ENCODE measurements at places on chromosomes 1 and 21.
A peak's percentile ranks its signal among the peaks of the same experiment; 100 is the strongest.

DNA sequence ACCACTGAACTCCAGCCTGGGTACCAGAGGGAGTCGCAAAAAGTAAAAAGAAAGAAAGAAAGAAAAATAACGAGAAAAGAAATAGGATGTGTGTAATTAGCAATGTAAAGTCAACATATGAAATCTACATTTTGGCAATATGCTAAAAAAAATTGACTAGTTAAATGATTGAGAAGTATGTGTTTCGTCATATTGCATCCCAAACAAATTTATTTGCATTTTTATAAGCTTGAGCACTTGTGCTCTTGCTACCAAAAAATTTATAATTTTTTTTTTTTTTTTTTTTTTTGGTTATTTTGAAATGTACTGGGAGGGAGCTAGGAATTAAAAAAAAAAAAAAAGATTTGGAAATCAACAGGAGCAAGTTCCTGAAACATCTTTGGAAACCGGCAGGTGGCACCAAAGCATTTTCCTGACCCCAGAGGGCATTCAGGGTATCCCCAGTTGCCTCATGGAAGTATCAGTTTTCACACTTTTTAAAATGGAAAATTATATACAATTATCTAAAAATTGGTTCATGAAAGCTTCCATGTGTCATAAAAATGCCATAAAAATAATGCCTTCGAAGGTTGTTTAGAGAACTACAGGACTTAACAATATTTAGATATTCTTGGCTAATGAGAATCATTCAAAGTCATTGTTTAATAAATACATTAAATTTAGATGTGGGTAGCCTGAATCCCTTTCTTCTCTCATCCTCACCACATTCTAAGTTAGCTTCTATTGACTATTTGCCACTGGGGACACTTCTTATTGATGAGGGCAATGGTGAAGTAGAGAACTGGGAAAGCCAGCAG lies 4.8 kb upstream of the HEATR1 start:
- DNase-seq = peak; percentile 38

- DNase-seq = no peak
Measured at GRCh38 chr1:193574913-193575312, 388.5 kb upstream of the B3GALT2 start.

- no peak for DNase-seq
Measured at GRCh38 chr1:178510155-178510554, 2.8 kb upstream of the TEX35 start.

- DNase-seq = no peak
Measured at GRCh38 chr1:248695451-248696132, 7.0 kb downstream of the OR14I1 start.

- DNase-seq = no peak
Measured at GRCh38 chr1:68016381-68016780, 34.0 kb downstream of the DIRAS3 start.

GRCh38 chr1:230292689-230293389 lies 133.3 kb downstream of the PGBD5 start:
- DNase-seq = no peak

DNA sequence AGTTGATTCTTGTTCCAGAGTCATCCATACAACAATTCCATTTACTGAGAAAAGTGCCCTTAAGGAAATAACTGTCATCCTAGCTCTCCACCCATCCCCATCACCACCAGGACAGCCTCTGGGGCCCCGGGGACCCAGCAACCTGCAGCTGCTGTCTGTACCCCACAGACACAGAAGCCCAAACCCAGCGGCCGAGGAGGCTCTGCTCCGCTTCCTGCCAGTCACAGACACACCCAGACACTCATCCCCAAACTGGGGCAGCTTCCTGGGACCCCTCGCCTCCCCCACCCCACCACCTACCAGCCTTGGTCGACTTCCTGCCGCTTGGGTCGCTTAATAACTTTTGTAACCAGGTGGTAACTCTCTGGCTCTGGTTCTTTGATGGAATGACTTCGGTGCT lies 121.6 kb upstream of the SLC25A33 start:
- no peak for DNase-seq

- DNase-seq = peak; percentile 69
Measured at GRCh38 chr1:204989266-204990058, 53.5 kb upstream of the CNTN2 start.

DNA sequence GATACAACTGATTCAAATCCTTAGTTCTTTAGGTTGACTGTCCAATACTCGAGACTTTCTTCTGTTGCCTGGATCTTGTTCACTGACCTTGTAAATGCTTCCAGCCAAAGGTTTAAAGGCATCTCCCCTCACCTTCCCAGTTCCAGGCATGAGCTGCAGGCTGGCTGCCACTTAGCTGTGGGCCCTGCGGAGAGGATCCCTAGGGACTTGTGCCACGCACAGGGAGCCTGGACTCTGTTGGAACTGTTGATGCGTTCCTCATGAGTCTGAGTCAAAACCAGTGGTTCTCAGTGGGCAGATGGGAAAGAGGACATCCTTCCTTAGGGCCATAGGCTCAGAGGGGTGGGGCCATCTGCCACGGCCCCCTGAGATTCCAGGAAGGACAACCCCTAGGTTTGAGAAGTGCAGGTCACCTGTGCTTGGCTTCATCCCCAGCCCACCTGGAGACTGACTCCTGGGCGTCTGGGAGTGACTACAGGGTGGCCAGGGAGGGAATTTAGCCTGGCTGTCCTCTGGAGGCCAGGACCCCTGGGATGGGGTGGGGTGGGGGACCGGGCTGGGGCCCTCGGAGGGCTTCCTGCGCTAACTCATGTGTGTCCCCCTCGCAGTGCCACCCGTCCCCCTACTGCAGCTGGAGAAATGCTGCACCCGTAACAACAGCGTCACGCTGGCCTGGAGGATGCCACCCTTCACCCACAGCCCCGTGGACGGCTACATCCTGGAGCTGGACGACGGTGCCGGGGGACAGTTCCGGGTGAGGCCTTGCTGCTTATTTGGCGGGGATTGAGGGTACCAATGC lies 37.6 kb upstream of the GNPAT start:
- DNase-seq = no peak

DNA sequence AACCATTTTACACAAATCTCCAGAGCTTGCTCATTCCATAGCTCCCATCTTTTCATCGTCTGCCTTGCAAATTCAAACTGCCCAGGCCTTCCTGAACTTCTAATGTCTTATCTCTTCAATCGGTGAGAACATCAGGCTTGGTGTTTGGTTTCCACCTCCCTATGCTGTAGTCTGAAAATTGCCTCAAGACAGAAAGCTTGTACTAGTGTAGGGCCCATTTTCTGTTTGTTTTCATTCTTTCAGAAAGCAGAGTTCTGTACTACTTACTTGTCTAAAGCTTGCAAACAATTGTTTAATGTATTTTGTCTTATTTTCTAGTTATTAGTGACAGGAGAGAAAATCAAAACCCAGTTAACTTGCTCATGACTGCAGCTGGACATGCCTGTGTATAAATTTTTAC lies 16.8 kb downstream of the HOOK1 start:
- DNase-seq = no peak

GRCh38 chr1:208078752-208079151 lies 165.4 kb downstream of the PLXNA2 start:
- DNase-seq = no peak

DNA sequence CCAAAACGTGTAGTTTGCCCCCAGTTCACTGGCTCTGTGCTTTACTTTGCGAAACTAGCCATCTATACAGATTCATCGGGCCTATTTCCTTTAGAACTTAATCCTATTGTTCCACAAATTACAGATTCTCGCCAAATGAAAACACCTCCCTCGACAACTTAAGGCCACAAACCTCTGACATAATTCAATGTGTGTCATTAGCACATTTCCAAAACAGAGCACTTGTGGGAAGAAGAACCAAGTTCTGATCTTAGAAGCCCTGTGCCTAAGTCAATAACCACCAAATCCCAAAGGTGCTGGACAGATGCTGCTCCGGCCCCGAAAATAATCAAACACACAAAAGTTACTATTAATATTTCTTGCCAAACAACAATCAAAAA lies 93.9 kb downstream of the SLC45A1 start:
- no peak for DNase-seq

- DNase-seq = no peak
Measured at GRCh38 chr1:43232482-43232881, 37.3 kb upstream of the TMEM125 start.

- DNase-seq = no peak
Measured at GRCh38 chr1:201900476-201900875, 11.8 kb downstream of the SHISA4 start.

GRCh38 chr1:228194436-228194835 lies 13.4 kb upstream of the OBSCN start:
- no peak for DNase-seq

DNA sequence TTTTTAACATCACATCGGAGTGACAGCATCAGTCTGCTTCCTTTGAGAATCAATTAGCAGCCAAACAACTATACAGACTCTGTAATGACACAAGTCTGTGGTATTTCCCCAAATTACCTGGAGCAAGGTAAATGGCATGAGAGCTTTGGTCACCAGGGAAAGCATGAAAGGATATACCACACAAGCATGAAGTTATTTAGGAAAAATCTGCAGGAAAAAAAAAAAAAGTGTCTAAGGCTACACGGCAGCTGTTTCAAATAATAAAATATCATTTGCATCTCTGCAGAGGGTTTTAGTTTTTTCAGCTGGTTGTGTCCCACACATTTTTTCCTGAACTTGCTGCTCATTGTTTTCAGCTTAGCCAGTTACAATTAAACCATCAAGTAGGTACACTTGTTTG lies 234.7 kb downstream of the TTLL7 start:
- DNase-seq = no peak

DNA sequence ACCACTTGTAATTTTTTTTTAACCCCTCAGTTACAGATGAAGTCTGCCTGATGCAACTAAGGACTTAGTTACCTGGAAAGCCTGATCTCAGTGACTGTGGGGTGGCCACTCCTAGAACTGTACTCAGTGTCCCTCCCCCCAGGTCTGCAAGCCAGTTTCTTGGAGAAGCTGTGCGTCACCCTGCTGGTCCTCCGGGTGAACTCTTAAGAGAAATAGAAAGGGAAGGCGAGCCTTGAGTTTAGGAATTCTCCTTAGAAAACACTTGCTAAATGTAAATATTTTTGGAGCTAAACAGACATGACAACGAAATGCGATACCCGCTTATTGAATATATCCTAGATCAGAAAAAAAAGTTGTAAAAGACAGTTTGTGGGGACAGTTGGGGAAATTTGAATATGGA lies 730 bp downstream of the SLC16A4 start:
- no peak for DNase-seq

- no peak for DNase-seq
Measured at GRCh38 chr1:205915354-205915990, 27.8 kb downstream of the SLC26A9 start.

- no peak for DNase-seq
Measured at GRCh38 chr1:217453816-217454215, 177.1 kb downstream of the GPATCH2 start.

DNA sequence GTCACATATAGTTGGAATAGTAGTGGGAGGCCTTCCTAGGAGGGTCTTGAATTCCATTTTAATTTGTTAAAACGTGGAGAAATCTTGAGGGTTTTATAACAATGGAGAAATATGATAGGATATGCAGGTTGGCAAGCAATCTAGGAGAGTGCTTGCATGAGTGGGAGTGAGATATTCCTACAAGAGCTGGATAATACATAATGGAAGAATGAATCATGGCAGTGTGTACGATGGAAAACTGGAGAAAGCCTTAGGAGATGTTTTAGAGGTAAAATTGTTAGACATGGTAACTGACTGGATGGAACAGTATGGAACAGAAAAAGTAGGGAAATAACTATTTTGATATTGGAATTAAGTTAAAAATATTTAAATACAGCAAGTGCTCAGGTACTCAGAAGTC lies 352.4 kb downstream of the PTBP2 start:
- DNase-seq = no peak

DNA sequence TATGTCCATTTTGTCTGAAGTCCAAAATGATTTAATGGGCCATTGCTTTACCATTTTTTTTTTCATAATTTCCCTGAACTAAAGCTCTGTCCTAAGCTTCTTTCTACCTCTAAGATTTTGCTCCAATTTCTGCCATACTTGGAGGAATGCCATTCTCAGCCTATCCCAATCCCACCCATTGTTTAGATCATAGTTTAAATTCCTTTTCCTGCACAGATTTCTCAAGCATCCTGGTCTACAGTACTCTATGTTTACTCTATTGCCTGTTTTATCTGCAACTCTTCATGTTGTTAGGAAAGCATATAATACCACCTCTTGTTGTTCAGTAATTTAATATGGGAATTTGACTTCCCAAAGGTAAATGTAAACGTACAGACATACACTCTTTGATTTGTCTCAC lies 30.8 kb downstream of the ADAMTS1 start:
- DNase-seq = no peak

Data from kidney capillary endothelial cell (primary cell).